MM.1S (cell line): ENCODE measurements at places on chromosomes 5 and 9.
A peak's percentile ranks its signal among the peaks of the same experiment; 100 is the strongest.

- no peaks in the 10 kb centered on the region; the same call in 1 of the 2 replicates for H3K36me3 ChIP-seq
- no peak overlapping the region for H3K4me3 ChIP-seq
- no peak overlapping the region for H3K27ac ChIP-seq
- H3K4me1 ChIP-seq = peaks cover 17% of the 10 kb centered on the region
- H3K27me3 ChIP-seq = no peaks in the 10 kb centered on the region
- no peak for DNase-seq
Observed at GRCh38 chr9:6576987-6577386, 68.5 kb downstream of the GLDC start.

DNA sequence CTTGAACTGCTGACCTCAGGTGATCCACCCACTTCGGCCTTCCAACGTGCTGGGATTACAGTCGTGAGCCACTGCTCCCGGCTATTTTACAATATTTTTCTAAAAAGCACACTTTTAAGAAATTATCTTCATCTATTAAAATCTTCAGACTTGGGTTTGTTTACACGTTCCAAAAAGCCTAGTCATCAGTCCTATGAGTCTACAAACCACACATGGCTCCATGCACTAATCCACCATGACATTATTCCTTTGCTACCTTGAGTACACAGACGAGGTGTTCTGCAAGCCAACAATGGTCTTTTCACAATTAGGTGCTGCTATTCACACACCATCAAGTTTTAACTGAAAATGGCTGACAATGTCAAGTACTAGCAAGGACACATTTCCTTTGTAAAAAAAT, 41.0 kb downstream of the TRPM6 start:
- H3K36me3 ChIP-seq = no peaks in the 10 kb centered on the region
- no peak overlapping the region for H3K4me3 ChIP-seq
- no peak overlapping the region for H3K27ac ChIP-seq
- DNase-seq = no peak

GRCh38 chr5:43940562-43940961, 337.6 kb downstream of the NNT start:
- no peaks in the 10 kb centered on the region for H3K36me3 ChIP-seq
- no peak for DNase-seq
- H3K4me3 ChIP-seq = no peak overlapping the region
- no peaks in the 10 kb centered on the region for H3K4me1 ChIP-seq

DNA sequence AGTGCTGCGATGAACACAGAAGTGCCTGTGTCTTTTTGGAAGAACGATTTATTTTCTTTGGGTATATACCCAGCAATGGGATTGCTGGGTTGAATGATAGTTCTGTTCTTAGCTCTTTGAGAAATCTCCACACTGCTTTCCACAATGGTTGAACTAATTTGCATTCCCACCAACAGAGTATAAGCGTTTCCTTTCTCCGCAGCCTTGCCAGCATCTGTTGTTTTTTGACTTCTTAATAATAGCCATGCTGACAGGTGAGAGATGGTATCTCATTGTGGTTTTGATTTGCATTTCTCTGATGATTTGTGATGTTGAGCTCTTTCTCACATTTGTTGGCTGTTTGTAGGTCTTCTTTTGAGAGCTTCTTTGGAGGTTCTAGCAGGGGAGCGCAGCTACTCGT, 134.6 kb downstream of the TENT4A start:
- H3K27ac ChIP-seq = peak overlapping the region; percentile 28; the same call in 1 of the 2 replicates
- DNase-seq = peak; percentile 46
- no peak overlapping the region for H3K4me3 ChIP-seq
- no peaks in the 10 kb centered on the region for H3K36me3 ChIP-seq

DNA sequence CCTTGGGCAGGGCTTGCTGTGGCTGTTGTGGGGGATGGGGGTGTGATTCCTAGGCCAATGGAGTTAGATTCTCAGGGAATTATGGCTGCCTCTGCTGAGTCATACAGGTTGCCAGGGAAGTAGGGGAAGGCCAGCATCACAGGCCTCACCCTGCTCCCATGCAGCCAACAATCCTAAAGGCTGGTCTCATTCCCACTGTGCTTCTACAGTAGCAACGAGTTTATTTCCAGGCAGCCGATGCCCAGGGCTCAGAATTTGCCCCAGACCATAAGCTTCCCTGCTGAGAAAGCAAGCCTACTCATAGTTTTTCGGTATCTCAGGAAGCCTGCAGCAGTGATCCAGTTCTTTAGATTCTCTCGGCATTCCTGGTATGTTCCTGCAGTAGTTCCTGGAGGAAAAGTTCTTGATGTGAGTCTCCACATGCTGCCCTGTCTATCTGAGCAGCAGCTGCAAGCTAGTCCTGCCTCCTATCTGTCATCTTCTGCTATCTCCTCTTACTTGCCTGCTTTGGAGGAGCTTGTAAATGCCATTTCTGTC, 59.3 kb upstream of the SELENOP start:
- H3K4me3 ChIP-seq = no peak overlapping the region
- no peak overlapping the region for H3K27ac ChIP-seq
- H3K36me3 ChIP-seq = no peaks in the 10 kb centered on the region
- H3K4me1 ChIP-seq = no peaks in the 10 kb centered on the region
- no peak for DNase-seq

DNA sequence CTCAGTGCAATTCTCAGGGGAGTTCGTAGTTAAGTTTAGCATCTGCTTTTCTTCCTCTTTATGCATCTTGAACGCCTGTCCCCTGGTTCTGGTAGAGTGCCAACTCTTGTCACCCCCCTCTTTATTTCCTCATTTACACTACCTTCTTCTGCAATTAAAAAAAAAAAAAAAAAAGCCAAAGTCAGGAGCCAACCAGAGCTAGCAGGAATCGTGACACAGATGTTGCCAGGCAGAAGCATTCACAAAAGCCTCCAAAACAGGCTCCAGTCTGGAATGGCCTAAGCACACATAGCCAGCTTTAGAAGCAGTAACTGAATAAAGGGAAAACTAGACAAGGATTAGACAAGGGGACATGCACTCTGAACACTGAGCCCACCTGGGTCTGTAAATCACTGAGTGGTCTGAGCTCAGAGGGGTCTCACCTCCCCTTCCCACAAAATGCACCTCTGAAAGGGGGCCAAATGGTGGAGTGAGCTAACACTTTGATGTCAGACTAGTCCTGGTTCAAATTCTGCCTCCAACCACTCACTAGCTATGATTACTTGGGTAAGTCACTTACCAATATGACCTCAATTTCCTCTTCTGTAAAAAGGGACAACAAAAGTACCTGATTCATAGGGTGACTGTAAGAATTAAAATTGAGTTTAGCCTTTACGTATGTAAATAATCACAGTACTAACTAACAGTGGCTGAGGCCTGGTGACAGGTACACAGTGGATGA, 2.0 kb downstream of the CD74 start:
- H3K36me3 ChIP-seq = peaks cover 4% of the 10 kb centered on the region
- H3K4me1 ChIP-seq = peaks cover 20% of the 10 kb centered on the region
- peak overlapping the region; percentile 93 for H3K27ac ChIP-seq
- DNase-seq = peak; percentile 80
- H3K4me3 ChIP-seq = peak overlapping the region; percentile 89

- DNase-seq = no peak
- peaks cover 46% of the 10 kb centered on the region for H3K27me3 ChIP-seq
- H3K4me3 ChIP-seq = no peak overlapping the region
- H3K27ac ChIP-seq = no peak overlapping the region
- no peaks in the 10 kb centered on the region for H3K36me3 ChIP-seq
- H3K4me1 ChIP-seq = peaks cover 8% of the 10 kb centered on the region; the same call in 1 of the 2 replicates
Observed at GRCh38 chr5:1651971-1652872, 128.5 kb upstream of the LPCAT1 start.

- no peak for DNase-seq
- no peak overlapping the region for H3K4me3 ChIP-seq
- no peaks in the 10 kb centered on the region for H3K36me3 ChIP-seq
- H3K27me3 ChIP-seq = no peaks in the 10 kb centered on the region
- no peak overlapping the region for H3K27ac ChIP-seq
Observed at GRCh38 chr9:93574091-93574899, 2.1 kb upstream of the PHF2 start.

GRCh38 chr5:88868468-88869068, 14.4 kb downstream of the MEF2C start:
- DNase-seq = no peak
- H3K4me1 ChIP-seq = peaks cover 12% of the 10 kb centered on the region

DNA sequence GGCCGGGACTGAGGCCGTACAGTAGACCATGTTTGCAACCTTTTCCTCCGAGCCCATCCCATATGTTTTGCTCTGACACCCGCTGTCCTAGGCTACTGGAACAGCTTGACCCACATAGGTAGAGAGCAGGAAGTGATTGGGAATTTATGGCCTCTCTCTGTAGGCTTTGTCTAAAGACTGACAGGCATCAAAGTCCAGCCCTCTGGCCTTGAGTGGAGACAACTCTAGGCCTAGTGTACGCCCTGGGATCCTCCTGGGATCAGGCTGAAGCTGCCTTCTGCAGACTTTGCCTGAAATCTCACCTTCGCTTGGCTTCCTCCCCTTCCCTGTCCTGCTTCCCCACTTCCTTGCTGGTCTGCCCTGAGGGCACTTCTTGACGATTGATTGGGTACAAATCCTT, 13.6 kb upstream of the AKNA start:
- H3K4me1 ChIP-seq = peaks cover 9% of the 10 kb centered on the region; the same call in 1 of the 2 replicates
- no peaks in the 10 kb centered on the region for H3K27me3 ChIP-seq
- no peaks in the 10 kb centered on the region for H3K36me3 ChIP-seq
